ENCODE measurements at places on chromosomes 6 and 20.

DNA sequence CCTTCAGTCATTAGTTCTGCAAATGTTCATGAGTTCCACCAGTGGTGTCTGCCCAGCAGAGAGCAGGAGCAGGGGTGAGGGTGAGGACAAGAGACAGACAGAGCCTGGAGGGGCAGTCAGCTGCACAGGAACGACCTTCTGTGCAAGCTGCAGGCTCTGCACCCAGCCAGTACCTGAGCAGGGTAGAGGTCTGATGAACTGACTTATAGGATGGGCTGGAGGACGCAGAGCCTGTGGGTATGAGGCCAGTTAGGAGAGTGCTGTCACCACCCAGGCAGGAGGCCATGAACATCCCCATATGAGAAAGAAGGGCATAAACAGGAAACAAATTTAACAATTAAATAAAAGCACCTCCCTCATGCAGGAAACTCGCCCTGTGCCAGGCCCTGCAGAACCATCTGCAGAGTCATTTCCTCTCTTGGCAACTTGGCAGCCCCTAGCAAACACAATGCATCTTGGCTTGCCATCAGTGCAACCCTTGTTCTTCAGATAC lies 17.9 kb downstream of the C6orf15 start:
- no peak for DNase-seq

- peak; percentile 36 for DNase-seq
Measured at GRCh38 chr20:43536817-43537440, 21.9 kb upstream of the SGK2 start.

DNA sequence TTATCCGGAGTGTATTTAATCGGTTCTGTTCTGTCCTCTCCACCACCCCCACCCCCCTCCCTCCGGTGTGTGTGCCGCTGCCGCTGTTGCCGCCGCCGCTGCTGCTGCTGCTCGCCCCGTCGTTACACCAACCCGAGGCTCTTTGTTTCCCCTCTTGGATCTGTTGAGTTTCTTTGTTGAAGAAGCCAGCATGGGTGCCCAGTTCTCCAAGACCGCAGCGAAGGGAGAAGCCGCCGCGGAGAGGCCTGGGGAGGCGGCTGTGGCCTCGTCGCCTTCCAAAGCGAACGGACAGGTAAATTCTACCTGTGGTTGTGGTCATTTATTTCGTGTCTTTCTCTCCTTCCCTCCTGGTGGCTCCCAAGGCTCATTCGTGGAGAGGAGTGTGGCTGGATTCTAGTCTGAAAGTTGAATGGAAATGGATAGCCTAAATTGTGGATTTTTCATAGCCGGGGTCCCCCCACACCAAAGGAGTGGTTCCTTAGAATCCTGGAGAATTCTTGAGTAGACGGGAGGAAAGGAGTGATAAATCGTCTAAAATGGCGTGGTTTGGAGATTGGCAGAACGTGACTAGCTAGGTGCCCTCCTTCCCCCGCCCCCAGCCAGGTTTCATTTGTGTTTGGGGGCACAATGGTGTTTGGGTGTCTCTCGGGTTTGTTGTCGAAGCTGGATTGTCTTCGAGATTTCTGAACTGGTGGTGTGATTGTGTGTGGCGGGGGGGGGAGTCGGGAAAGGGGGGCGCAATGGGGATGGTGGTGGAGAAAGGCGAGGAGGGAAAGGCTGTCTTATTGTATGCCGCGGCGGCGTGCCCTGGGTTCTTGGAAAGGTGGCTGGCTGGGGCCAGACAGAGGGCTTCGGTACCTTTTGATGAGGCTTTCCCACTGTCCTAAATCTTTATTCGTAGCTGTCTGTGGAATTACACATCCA lies 673 bp downstream of the MARCKS start:
- DNase-seq = no peak

DNA sequence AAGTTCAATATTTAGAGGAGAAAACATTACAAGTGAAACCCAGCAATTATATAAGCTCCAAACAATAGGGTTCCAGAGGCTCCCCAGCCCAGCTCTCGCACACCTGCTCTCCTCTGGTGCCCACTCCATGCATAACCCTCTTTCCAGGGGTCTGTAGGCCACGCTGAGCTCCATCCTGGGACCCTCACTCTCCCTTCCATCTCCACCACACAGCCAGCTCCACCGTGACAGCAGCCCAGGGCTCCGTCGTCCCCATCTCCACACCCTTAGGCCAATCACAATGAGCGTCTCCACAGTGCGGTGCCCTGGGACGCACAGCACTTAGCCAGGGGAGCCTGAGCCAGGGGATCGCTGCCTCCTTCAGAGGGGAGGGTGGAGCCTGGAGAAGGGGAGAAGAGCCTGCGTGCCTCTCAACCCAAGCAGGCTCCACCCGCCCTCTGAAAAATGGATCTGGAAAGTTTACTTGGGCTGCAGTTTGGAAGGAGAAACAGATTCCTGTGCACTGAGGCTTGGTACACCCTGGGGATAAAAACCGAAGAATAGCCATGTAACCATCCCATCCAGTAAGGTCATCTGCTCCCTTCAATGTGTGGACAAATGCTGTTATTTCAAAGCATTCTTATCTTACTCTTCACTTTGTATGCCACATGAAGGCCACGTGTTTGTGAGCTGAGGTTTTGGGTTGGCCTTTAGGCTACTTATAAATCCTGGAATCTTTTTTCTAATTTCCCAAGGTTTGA lies 72.4 kb upstream of the GGTLC1 start:
- DNase-seq = no peak

DNA sequence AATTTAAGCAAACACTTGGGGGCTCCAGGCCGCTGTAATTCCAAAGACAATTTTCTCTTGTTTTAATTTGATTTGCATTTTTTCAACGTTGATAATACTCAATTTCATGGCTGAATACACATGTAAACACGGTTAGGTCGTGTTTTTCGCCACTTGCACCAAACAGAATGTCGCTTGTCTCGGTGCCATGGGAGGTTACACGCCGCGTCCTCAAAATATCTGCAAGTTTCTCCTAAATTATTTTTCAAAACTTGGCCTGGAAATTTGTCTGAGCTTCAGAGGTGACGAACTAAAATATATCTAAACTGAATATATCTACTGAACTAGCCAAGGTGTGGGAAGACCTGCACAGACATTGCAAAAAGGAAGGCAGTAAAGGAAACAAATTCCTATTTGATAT lies 15.0 kb downstream of the FOXA2 start:
- DNase-seq = no peak

GRCh38 chr6:27755768-27756167 lies 156.4 kb downstream of the OR2B2 start:
- DNase-seq = no peak
